ENCODE measurements at places on chromosomes 3 and 15.

GRCh38 chr3:138347960-138348753, at the start of gene MRAS:
Gene MRAS, plus strand, starts transcription at chr3:138348579. Its CDS starts 24,305 bp downstream, at chr3:138372884.
- peak; percentile 57 for DNase-seq

DNA sequence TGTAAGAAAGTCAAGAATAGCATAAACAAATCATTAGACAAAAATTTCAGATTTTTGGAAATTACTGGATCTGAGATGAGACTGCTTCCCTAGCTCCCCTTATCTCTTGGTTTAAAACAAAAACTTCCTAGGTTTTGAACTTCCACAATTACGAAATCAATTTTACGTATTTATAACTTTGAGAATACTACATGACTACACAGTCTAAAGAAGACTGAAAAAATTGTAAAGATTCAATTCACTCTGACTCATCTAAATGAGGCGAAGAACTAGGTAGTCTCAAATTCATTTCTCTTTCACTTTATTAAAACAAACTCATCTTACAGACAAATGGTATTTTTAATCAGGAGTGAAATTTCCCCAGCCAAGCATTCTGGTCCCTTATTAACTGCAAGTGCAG, 10.3 kb downstream of the CCDC54 start:
- no peak for DNase-seq

DNA sequence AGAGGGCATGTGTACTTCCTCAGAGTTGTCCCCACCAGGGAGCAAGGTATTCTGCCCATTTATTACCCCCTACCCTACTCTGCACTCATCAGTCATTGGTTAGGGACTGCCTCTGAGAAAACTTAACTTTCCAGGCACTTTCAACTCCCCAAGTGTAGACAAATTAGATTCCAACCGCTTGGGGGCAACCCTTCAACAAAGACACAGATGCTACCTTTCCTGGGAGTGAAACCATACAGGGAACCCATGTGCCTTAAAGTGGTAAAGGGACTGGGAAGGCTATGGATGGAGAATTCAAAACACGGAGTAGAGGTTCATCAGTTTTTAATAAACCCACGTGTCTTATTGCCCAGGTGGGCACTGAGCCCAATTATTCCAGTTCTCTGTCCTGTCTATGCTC, 19.4 kb upstream of the UBE2E2 start:
- no peak for DNase-seq

DNA sequence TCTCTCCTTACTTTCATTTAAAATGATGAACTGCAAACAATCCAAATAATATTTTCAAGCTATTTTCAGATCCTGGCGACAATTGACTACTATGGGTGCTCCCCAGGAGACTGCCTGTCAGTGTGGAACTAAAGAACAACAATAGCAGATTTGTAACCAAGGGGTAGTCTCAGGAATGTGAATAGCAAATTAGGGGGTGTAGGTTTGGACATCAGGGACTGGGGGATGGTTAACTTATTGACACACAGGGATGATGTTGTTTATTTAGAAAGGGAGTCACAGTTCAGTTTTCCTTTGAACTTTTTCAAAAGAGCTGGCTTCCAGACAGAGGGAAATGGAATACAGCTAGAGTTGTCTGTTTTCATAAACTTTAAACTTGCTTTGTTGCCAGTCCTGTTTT, 229.8 kb downstream of the LRTM1 start:
- no peak for DNase-seq

DNA sequence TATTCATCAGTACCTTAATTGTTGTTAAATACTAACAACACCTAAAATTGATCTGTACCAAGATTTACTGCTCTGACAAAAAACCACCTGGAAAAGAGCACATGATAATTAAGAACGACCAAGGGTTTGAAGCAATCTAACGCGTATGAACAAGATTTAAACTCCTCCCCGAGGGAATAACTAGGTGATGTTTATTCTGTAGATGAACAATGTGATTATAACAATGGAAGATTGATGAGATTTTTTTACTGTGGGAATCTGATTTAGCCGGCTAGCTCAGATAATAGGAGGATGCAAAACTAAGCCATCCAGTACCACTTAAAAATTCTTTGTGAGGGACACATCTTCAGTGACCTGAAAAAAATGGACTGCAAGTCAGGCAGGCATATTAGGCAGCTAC, 222.1 kb downstream of the FHIT start:
- no peak for DNase-seq

DNA sequence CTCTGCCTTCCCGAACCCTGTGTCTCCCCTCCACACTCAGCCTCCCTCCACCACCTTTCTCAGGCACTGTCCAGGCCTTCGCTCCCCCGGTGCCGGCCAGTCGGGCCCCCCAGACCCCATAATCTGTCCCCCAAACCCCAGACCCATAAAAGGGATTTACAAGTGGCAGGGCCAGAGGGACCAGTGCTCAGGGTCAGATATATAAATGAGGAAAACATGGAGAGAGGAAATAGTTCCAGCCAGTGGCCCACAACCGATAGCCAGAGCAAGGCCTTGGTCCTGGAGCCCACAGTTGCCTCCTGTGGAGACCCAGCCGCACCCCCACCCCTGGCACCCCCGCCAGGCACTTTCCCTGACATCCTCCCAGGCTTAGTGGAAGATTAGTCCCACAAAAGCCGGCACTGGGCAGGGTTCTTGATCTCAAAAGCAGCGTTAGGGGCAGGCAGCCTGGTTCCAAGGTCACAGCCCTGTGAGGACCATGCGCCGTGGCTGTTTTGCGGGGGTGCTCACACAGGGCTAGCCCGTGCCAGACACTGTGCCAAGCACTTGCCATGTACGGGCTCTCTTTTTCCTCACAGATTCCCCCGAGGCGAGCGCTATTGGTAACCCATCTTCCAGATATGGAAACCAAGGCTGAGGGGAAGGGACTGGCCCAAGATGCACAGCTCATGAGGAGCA, 1.1 kb upstream of the PLXND1 start:
- DNase-seq, result no peak

DNA sequence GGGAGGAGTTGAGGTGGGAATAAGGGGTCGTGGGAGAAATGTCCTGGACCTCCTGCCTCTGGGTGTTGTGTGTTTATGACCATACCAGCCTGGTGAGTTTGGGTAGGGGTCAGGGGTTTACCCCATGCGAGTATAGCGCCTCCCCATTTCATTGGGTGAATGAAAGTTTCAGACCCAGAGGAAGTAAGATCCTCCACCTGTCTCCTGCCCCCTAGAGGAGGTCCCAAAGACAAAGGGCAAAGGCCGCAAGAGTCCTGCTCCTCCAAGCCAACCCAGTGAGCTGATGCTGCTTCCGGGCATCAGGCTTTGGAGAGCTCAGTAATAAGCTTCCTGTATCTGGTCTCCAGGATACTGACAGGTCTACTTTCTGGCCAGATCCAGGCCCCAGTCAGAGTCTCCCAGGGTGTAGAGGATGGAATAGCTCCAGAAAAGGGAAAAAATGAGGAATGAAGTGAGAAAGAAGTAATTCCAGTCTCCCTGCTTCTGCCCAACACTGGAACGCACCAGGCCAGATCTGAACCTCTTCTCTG, 6.4 kb upstream of the TBC1D21 start:
- DNase-seq, result no peak

GRCh38 chr3:188776447-188776846, 395.3 kb upstream of the TPRG1 start:
- DNase-seq, result no peak

All from stimulated activated effector memory CD8-positive, alpha-beta T cell treated with anti-CD3 and anti-CD28 coated beads, Interleukin-12 subunit alpha, Interleukin-12 subunit beta, amount 100 ng/mL, for 72 hours (primary cell).